Activated T-cell treated with anti-CD3 and anti-CD28 coated beads, Interleukin-2, amount 50 U/mL, for 72 hours (primary cell): ENCODE measurements at places on chromosomes 12 and 14. TPM values are rescaled to one million over a fixed set of nuclear protein-coding genes. Genes with fewer than 3 reads are reported as not detected.

Gene NFATC4
- 11.3 TPM for total RNA-seq

Gene OAS2
- total RNA-seq = 80.2 TPM

DNA sequence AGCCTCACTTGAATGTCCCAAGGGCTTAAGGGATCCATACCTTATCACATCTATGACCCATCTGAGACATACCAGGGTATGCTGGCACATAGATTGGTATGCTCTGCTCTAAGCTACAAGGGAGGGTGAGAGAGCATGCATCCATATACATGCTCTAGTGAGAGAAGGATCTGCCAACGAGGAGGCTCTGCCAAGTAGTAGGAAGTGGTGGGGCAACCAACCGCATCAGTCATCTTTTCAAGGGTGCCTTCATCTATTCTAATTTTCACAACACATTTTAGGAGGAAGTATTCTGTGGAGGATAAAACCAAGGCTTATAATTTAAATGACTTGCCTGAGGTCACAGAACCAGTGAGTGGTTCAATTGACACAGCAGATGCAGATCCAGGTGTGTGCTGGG, 6.6 kb upstream of the PPM1A start:
- H3K27me3 ChIP-seq = no peaks in the 10 kb centered on the region
- H3K4me1 ChIP-seq = peaks cover 20% of the 10 kb centered on the region
- H3K4me3 ChIP-seq = no peak overlapping the region
- DNase-seq = no peak

DNA sequence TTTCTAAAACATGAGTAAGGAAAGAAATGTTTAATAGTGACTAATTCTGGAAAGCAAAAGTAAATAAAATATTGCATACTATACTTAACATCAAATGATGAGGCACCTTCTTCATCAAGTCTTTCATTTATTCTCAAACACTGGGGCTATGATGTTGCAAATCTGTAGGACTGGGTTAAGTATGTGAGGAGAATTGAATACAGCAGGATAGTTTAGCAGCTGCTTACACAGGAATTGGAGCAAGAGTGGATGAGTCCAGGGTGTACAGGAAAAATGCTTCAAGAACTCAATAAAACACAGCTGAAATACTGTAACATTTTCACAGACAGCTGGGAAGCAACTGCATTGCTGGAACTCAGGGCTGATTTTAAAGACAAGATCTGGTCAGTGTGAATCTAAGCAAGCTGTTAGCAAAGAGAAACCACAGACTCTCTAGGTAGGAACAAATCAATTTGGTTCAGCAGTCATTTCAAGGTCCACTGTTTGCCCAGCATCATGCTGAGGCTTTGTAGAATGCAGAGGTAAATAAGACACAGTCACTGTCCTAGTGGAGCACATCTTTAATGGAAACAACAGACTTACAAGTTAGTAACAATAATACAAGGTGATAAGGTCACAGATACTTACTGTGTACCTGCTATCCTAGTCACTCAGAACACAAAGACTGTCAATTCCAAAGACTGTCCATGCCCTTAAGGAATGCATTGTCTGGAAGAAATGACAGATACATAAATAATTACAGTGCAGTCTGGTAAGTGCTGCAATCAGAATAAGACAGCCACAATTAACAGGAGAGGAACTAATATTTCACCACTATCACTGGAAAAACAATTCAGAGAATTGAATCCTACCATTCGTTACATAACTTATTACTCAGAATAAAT, 96.8 kb upstream of the DACT1 start:
- peaks cover 9% of the 10 kb centered on the region for H3K36me3 ChIP-seq
- H3K4me1 ChIP-seq = no peaks in the 10 kb centered on the region
- H3K4me3 ChIP-seq = no peak overlapping the region
- H3K27ac ChIP-seq = no peak overlapping the region
- H3K27me3 ChIP-seq = no peaks in the 10 kb centered on the region

GRCh38 chr12:109503611-109504010, 26.2 kb downstream of the UBE3B start:
- no peak for DNase-seq
- no peaks in the 10 kb centered on the region for H3K4me1 ChIP-seq
- no peak overlapping the region for H3K4me3 ChIP-seq
- peaks cover 12% of the 10 kb centered on the region for H3K36me3 ChIP-seq
- H3K27me3 ChIP-seq = no peaks in the 10 kb centered on the region
- no peak overlapping the region for H3K27ac ChIP-seq
